ENCODE measurements at places on chromosomes 12 and 14. TPM values are rescaled to one million over a fixed set of nuclear protein-coding genes. Genes with fewer than 3 reads are reported as not detected.

- no peak overlapping the region for H3K27ac ChIP-seq
- H3K27me3 ChIP-seq = peaks cover 54% of the 10 kb centered on the region
- DNase-seq = no peak
- H3K4me1 ChIP-seq = no peaks in the 10 kb centered on the region
- H3K36me3 ChIP-seq = no peaks in the 10 kb centered on the region
- no peak overlapping the region for H3K4me3 ChIP-seq
Observed at GRCh38 chr12:111037047-111037446, 116.7 kb upstream of the MYL2 start.

GRCh38 chr12:40446385-40446784 is 221.6 kb downstream of the LRRK2 start:
- no peaks in the 10 kb centered on the region for H3K4me1 ChIP-seq
- DNase-seq = no peak
- no peaks in the 10 kb centered on the region for H3K36me3 ChIP-seq

The OTX2 gene
- total RNA-seq = not detected

The DPF3 gene
- 0.70 TPM for total RNA-seq
